Left kidney (tissue), 8 donors: ENCODE measurements at places on chromosomes 5 and 9. TPM values are rescaled to one million over a fixed set of nuclear protein-coding genes. Genes with fewer than 3 reads are reported as not detected.

Gene C9
- polyA plus RNA-seq = 0.37 TPM

GRCh38 chr9:95297316-95297715 lies 20.2 kb downstream of the FANCC start:
- no peak for DNase-seq

Gene OR13C8
- not detected for polyA plus RNA-seq

DNA sequence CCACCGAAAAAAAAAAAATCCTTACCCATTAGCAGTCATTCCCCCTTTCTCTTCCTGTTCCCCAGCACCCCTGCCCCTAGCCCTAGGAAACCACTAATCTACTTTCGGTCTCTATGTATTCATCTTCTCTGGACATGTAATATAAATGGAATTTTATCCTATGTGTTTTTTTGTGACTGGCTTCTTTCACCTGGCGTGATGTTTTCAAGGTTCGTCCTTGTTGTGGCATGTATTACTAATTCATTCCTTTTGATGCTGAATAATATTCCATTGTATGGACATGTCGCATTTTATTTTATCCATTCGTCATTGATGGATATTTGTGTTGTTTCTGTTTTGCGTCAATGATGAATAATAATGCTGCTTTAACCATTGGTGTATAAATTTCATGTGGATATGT lies 42.8 kb upstream of the SH3GL2 start:
- DNase-seq = no peak

- DNase-seq = peak; percentile 61
Measured at GRCh38 chr5:442335-443238, at the start of gene EXOC3. Gene EXOC3, plus strand, starts transcription at chr5:443176. Its CDS starts 3,030 bp downstream, at chr5:446206.

- DNase-seq = no peak
Measured at GRCh38 chr9:33722359-33722675, 73.0 kb upstream of the PRSS3 start.

Gene SAPCD2
- 7.2 TPM for polyA plus RNA-seq

DNA sequence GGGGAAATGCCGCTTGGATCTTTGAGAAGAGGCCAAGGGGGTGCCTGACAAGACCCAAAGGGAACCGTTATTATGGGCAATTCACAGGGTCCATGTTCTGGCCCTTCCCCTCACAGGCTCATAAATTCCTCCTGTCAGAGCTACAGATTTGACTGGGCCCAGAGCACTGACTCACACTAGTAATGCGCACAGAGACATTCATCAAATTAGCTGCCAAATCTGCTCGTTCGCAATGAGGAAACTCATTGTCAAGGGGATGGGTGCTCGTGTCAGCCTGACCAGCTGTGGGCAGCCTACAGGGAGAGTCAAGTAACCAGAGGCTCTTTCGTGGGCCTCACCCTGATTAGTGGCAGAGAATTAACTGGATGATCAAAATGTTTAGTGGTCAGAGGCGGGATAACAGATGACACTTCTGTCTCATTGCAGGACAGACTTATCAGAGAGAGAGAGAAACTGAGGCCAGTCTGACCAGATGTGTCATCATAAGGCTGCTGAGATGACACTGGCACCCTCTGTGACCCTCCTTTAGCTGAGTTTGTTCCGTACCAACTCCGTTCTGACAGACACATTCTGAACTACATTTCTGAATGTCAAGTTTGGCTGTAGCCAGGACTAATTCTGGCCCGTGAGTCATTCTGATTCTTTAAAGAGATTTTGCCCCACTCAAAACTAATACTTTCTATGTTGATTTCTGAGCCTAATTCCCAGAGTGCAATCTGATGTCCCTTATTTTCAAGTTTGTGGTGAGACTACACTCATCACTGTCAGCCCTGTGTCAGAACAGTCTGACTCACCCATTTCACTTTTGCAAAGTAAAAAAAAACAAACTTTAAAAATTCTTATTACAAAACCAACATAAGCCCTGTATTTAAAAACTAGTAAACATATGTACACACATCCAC lies 377.1 kb downstream of the ACTL7B start:
- no peak for DNase-seq

Gene IFNB1
- not detected for polyA plus RNA-seq
